ENCODE measurements at places on chromosomes 4 and X. TPM values are rescaled to one million over a fixed set of nuclear protein-coding genes. Genes with fewer than 3 reads are reported as not detected.

DNA sequence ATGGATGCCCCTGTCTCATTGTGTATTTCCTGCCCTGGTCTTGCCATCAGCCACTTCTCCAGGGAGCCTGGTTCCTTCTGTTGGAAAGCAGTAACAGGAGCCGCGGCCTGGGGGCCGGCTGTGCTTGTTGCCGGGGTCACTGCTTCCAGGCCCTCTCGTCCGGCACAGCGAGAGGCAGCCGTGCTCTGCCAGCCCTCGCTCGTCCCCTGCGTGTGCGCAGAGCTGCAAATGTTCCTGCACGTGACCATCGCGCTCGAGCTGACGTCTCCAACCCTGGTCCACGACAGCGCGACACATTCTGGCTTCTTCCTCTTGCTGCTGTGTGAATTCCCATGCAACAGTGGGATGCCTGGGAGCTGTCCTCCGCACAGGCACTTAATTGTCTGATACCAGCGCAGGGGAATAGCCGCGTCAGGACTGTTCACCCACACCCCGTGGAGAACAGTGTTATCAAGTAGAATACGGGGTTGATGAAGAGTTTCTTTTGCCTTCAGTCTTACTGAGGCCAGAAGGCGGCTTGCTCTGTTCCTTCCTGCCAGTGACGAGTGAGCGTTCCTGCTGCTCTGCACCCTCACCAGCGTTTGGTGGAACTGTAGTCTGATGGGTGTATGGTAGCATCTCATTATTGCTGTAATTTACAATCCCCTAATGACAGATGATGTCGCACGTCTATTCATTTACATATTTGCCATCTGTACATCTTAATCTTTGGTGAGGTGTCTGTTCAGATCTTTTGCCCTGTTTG lies 12.3 kb downstream of the PDE6B start:
- DNase-seq, result no peak
- no peaks in the 10 kb centered on the region for H3K27me3 ChIP-seq
- no peaks in the 10 kb centered on the region for H3K36me3 ChIP-seq
- H3K4me1 ChIP-seq, result no peaks in the 10 kb centered on the region
- no peak overlapping the region for H3K27ac ChIP-seq
- no peak overlapping the region for H3K4me3 ChIP-seq

- no peak overlapping the region for H3K27ac ChIP-seq
- no peaks in the 10 kb centered on the region for H3K36me3 ChIP-seq
- no peak for DNase-seq
- no peak overlapping the region for H3K4me3 ChIP-seq
- no peaks in the 10 kb centered on the region for H3K4me1 ChIP-seq
Observed at GRCh38 chr4:174449944-174450785, 72.1 kb downstream of the HPGD start.

GRCh38 chr4:103012060-103012459 lies 7.4 kb downstream of the SLC9B1 start:
- DNase-seq, result no peak
- H3K4me1 ChIP-seq, result no peaks in the 10 kb centered on the region
- H3K36me3 ChIP-seq, result no peaks in the 10 kb centered on the region
- no peaks in the 10 kb centered on the region for H3K27me3 ChIP-seq
- H3K27ac ChIP-seq, result no peak overlapping the region

- no peak overlapping the region for H3K27ac ChIP-seq
- H3K36me3 ChIP-seq, result no peaks in the 10 kb centered on the region
- H3K4me1 ChIP-seq, result peaks cover 10% of the 10 kb centered on the region
- no peaks in the 10 kb centered on the region for H3K27me3 ChIP-seq
Observed at GRCh38 chrX:49059201-49059600, 402 bp downstream of the CCDC120 start.

DNA sequence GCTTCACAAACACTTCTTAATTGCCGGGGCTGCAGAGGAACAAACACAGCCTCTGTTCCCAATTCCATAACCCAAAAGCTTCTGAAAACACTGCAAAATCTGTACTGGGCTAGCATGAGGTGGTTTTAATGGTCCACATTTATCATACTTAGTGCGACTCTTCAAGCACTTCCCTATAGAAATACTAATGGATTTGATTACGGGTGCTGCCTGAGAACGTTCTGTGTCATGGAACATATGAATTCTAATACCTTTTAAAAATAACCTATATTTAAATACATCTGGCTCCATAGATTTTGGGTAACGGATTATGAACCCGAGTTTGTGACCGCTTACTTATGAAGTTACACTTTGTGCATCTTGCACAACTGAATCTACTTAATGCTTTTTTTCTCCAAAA lies 35.4 kb upstream of the STS start:
- no peak for DNase-seq
- peaks cover 7% of the 10 kb centered on the region for H3K36me3 ChIP-seq
- H3K27me3 ChIP-seq, result no peaks in the 10 kb centered on the region
- no peak overlapping the region for H3K4me3 ChIP-seq

DNA sequence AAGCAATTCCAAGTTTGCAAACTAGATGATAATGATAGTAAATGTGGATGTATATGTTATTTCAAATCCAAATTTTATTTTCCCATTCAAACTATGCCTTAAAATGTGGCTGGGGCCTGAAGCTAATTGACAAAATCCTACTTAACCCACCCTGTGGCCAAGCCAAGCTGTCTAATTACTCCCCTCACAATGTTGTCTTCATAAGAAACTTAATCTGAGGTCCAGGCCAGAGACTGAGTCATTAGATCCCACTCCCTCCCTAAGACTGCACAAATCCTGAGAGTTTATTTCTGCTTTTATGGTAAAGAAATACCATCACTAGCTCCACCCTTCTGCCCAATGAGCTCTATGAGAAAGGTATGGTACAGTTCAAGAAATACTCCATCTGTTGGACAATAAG lies 16.6 kb downstream of the SMPX start:
- no peak overlapping the region for H3K4me3 ChIP-seq
- no peaks in the 10 kb centered on the region for H3K36me3 ChIP-seq
- DNase-seq, result no peak
- no peaks in the 10 kb centered on the region for H3K4me1 ChIP-seq

DNA sequence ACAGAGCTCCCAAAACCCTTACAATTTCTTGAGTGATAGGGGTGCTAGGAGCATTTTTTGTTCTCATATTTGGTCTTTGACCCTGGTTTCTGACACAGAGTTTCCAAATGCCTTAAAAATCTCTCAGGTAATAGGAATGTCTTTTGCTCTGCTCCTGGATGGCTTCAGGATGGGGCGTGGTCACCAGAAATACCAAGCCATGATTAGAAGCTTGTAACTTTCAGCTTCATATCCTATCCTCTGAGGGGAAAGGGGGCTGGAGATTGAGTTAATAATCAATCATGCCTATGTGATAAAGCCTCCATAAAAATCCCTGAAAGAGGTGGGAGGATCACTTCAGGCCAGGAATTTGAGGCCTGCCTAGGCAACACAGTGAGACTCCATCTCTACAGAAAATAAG lies 34.6 kb upstream of the IL9R start:
- no peak overlapping the region for H3K27ac ChIP-seq
- peaks cover 13% of the 10 kb centered on the region for H3K27me3 ChIP-seq
- H3K4me1 ChIP-seq, result peaks cover 7% of the 10 kb centered on the region
- DNase-seq, result no peak
- H3K4me3 ChIP-seq, result no peak overlapping the region

Gene RAP2C
- 31.3 TPM for total RNA-seq

Gene POU3F4
- total RNA-seq, result not detected

All from activated CD4-positive, alpha-beta T cell treated with anti-CD3 and anti-CD28 coated beads, Interleukin-2, amount 10 ng/mL, durations not matched to agents 24 days and 14 days (primary cell).